ENCODE measurements at places on chromosomes 6 and 20. TPM values are rescaled to one million over a fixed set of nuclear protein-coding genes. Genes with fewer than 3 reads are reported as not detected.

PPP1R3G gene
- polyA plus RNA-seq, result 2.3 TPM

- DNase-seq, result no peak
Measured at GRCh38 chr20:59585714-59586409, 18.5 kb upstream of the PHACTR3 start.

AVP gene
- polyA plus RNA-seq, result 0.43 TPM

GRCh38 chr6:33936886-33937285 is 133.1 kb upstream of the MLN start:
- no peak for DNase-seq

GRCh38 chr6:116278854-116279231 is 887 bp downstream of the TSPYL1 start:
- no peak for DNase-seq

NHLRC1 gene
- 2.4 TPM for polyA plus RNA-seq

CRYBG1 gene
- 2.7 TPM for polyA plus RNA-seq

LAMA5 gene
- polyA plus RNA-seq, result 32.0 TPM

DNA sequence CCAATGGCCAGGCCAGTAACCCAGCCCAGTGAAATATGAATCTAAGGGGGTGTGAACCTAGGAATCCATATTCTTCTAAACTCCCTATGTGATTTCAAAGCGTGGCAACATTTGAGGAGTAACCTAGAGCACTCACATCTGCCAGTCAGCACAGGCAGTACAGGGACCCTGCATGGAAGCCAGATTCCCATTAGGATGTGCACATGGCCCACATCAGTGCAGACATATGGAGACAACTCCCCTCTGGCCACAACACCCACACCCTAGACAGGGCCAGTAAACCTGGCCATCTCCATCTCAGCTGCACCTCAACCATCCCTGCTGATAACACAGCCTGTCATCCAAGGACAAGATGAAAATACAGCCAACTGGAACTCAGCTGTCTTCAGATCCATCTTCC is 56.5 kb downstream of the KIF16B start:
- DNase-seq, result no peak

- DNase-seq, result no peak
Measured at GRCh38 chr6:158472447-158472846, 87.4 kb upstream of the TMEM181 start.

RAET1L gene
- not detected for polyA plus RNA-seq

GRCh38 chr20:7496394-7496991 is 443.8 kb downstream of the HAO1 start:
- DNase-seq, result no peak

PTCHD4 gene
- polyA plus RNA-seq, result 2.1 TPM

ESR1 gene
- 1.0 TPM for polyA plus RNA-seq

DNA sequence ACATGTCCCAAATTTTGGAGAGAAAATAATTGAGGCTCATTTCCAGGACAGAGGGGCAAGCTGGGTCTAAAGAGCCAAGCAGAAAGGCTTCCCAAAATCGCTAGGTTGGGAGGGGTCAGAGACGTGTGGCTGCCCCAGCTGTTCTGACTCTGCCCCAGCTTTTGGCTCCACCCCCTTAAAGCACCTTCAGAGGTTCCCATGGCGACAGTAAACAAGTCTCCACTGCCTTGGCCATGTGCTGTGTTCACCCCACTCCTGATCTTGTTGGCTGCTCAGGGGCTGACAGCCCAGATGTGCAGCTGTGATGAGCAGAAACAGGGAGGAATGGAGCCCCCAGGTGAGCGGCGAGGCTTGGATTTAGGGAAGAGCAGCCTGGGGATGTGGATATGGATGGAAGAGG is 72.8 kb upstream of the SPTLC3 start:
- no peak for DNase-seq

GRCh38 chr20:1338801-1339200 is 9.9 kb upstream of the SDCBP2 start:
- DNase-seq, result no peak

SSTR4 gene
- polyA plus RNA-seq, result not detected

CTCFL gene
- polyA plus RNA-seq, result 0.46 TPM

CLIC5 gene
- 18.6 TPM for polyA plus RNA-seq

HLA-DRA gene
- polyA plus RNA-seq, result 82.4 TPM

DNA sequence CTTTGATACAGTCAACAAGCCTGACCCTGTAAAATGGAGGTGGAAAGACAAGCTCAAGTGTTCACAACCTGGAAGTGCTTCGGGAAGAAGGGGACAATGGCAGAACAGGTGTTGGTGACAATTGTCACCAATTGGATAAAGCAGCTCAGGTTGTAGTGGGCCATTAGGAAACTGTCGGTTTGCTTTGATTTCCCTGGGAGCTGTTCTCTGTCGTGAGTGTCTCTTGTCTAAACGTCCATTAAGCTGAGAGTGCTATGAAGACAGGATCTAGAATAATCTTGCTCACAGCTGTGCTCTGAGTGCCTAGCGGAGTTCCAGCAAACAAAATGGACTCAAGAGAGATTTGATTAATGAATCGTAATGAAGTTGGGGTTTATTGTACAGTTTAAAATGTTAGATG is 15.0 kb downstream of the CCR6 start:
- DNase-seq, result no peak

GRCh38 chr6:77502981-77503380 is 39.7 kb upstream of the HTR1B start:
- DNase-seq, result no peak

Data from left renal pelvis (tissue), 4 donors.